ENCODE measurements at places on chromosomes 3 and 15.

DNA sequence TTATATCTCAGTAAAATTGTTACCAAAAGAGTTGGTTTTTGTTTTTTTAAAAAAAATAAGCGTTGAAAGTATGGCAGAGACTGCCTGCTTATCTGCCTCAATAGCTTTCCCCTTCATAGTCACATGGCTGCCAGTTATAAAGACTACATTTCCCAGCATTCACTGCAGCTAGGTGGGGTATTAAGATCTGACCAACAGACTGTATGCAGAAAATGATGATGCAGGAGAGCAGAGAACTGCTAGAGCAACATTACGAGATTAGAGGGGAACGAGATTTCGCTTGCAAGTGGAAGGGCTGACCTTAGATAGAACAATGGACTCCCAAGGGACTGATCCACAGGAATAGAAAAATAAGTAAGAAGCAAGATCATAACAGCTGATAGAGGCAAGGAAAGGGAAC, 14.3 kb downstream of the RHOA start:
- no peaks in the 10 kb centered on the region for H3K27me3 ChIP-seq
- DNase-seq = no peak
- peak overlapping the region; percentile 10 for H3K27ac ChIP-seq
- H3K4me1 ChIP-seq = peaks cover 65% of the 10 kb centered on the region

- peaks cover 9% of the 10 kb centered on the region for H3K4me1 ChIP-seq
- no peak overlapping the region for H3K27ac ChIP-seq
- peaks cover 43% of the 10 kb centered on the region for H3K27me3 ChIP-seq
- no peak overlapping the region for H3K4me3 ChIP-seq
Observed at GRCh38 chr15:66765478-66766281, 63.6 kb downstream of the SMAD6 start.

- H3K4me3 ChIP-seq = no peak overlapping the region
- DNase-seq = no peak
- no peak overlapping the region for H3K27ac ChIP-seq
- H3K4me1 ChIP-seq = no peaks in the 10 kb centered on the region
Observed at GRCh38 chr3:121757087-121757811, 7.7 kb upstream of the GOLGB1 start.

DNA sequence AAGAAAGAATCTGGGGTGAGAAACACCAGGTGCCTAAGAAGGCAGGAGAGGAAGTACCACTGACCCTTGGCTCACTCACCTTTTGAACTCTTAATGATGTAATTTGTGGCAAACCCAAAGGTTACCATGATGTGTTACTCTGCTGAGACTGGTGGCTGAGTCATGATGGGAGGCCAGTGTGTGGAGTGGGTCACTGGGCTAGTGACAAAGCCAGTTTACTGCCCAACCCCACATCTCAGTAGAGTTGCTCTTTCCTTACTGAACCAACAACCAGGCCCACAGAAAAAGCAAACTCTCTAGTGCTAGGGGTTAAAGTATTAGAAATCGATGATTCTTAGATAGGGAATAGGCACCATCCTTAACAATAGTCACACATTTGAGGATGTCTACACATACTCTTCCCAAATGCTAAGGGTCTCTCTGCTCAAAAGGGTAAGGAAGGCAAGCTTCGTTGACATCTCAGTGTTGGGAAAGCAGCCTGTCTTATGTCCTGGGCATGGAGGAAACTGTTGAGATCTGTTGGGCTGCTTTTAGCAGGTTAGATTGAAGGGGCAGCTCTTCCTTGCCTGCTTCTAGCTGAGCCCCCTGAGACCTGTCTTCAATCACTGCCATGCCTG, 3.1 kb downstream of the RBP2 start:
- DNase-seq = no peak
- no peak overlapping the region for H3K27ac ChIP-seq
- H3K27me3 ChIP-seq = no peaks in the 10 kb centered on the region
- no peaks in the 10 kb centered on the region for H3K36me3 ChIP-seq
- H3K4me3 ChIP-seq = no peak overlapping the region

DNA sequence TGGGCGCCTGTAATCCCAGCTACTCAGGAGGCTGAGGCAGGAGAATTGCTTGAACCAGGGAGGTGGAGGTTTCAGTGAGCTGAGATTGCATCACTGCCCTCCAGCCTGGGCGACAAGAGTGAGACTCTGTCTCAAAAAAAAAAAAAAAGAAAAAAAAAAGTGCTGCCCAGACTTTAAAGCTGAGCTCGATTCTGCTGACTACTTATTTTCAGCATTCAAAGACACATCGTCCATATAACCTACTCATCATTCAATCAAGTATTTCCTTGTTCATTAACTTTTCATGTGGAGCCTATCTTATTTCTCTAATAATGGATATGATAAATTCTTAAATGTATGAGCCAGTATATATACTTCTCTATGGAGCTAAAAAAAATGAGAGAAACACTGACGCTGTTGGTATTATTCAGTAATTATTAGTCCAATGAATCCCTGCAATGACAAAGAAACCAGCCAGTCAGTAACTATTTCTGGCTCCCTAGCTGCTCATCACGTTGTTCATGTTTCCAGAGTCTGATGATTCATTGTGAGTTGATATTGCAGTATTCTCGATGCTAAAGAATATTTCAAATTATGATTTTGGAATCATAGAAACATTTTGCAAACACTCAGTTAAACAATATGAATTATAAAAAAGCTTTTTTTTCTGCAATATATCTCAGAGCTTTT, 111.9 kb downstream of the RAP2B start:
- no peaks in the 10 kb centered on the region for H3K27me3 ChIP-seq
- H3K4me3 ChIP-seq = no peak overlapping the region
- no peak overlapping the region for H3K27ac ChIP-seq
- DNase-seq = no peak
- no peaks in the 10 kb centered on the region for H3K36me3 ChIP-seq
- no peaks in the 10 kb centered on the region for H3K4me1 ChIP-seq

GRCh38 chr15:68981941-68982340, 32.6 kb upstream of the NOX5 start:
- peaks cover 16% of the 10 kb centered on the region for H3K27me3 ChIP-seq
- no peak overlapping the region for H3K27ac ChIP-seq
- no peak for DNase-seq
- no peaks in the 10 kb centered on the region for H3K36me3 ChIP-seq

- no peak overlapping the region for H3K27ac ChIP-seq
- no peak for DNase-seq
- no peak overlapping the region for H3K4me3 ChIP-seq
- no peaks in the 10 kb centered on the region for H3K4me1 ChIP-seq
- no peaks in the 10 kb centered on the region for H3K27me3 ChIP-seq
Observed at GRCh38 chr3:88291486-88291885, 141.7 kb downstream of the C3orf38 start.

DNA sequence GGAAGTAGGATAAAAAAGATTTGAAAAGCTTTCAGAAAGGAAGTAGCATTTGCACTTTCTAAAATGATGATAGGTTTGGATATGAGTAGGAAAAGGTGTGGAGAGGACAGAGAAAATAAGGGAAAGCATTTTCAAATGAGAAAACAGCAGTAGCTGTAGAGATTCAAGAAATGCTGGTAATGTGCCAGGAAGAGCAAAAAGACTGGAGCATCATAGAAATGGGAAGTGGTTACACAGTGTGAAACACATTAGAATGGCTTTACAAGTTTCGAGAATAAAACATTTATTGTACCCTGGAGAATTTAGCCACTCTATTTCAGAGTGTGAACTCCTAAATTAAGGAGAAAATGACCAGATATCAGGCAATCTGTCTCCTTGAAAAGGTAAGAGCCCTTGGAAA, 108.3 kb upstream of the CHL1 start:
- no peak for DNase-seq
- H3K4me1 ChIP-seq = no peaks in the 10 kb centered on the region
- no peaks in the 10 kb centered on the region for H3K27me3 ChIP-seq

DNA sequence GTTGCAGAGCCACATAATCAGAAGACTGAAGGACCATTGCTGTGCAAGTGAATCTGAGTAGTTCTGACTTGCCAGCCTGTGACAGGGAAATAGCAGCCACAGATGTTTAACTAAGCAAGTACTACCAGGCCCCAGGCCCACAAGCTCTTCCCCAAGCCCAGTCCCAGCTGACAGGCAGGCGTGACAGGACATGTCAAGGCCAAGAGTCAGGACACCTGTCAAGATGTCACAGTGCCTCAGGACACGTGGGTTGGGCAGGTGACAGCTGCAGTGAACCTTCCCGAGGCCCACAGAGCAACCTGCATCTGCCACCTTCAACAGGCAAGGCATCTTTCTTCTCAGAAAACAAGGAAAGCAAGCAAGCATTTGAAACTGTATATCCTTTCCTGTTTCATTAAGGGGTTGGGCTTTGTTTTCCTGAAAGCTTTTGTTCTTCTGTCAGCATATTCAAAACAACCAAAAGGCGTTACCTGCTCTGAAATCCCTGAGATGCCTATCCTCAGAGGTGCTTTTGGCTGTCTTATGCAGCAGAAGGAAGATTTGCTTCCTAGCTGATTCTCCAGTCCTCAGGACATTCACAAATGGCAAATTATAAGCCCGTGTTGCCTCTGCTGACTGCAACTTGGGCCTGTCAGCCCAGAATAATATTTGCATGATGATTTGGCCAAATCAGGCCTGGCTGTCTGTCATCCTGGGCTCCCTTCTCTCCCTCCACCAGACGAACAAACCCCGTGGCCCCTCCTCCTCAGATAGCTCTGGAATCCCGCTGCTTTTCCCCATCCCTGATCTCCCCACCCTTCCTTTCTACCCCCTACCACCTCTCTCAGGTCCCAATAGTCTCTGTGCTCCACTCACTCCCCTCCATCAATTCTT, 171.8 kb upstream of the WNT5A start:
- H3K27ac ChIP-seq = no peak overlapping the region
- DNase-seq = no peak
- peaks cover 16% of the 10 kb centered on the region for H3K4me1 ChIP-seq
- H3K36me3 ChIP-seq = no peaks in the 10 kb centered on the region

- peak overlapping the region; percentile 46 for H3K4me3 ChIP-seq
- DNase-seq = peak; percentile 55
- peaks cover 20% of the 10 kb centered on the region for H3K27me3 ChIP-seq
- peaks cover 4% of the 10 kb centered on the region for H3K4me1 ChIP-seq
- no peaks in the 10 kb centered on the region for H3K36me3 ChIP-seq
Observed at GRCh38 chr15:65981837-65982626, 112.7 kb downstream of the RAB11A start.

Measured in activated T-cell treated with anti-CD3 and anti-CD28 coated beads, Interleukin-2, amount 50 U/mL, for 72 hours (primary cell).